ENCODE measurements at places on chromosomes 16 and 17. TPM values are rescaled to one million over a fixed set of nuclear protein-coding genes. Genes with fewer than 3 reads are reported as not detected.
A peak's percentile ranks its signal among the peaks of the same experiment; 100 is the strongest.

GRCh38 chr16:77780378-77780837, 8.0 kb upstream of the VAT1L start:
- no peak overlapping the region for H3K4me3 ChIP-seq
- H3K27ac ChIP-seq = no peak overlapping the region
- DNase-seq = peak; percentile 28
- no peaks in the 10 kb centered on the region for H3K36me3 ChIP-seq

GRCh38 chr16:69481901-69482341, 57.5 kb downstream of the CYB5B start:
- H3K4me3 ChIP-seq = no peak overlapping the region
- peaks cover 16% of the 10 kb centered on the region for H3K4me1 ChIP-seq
- peak; percentile 71 for DNase-seq
- no peaks in the 10 kb centered on the region for H3K27me3 ChIP-seq

TBC1D16 gene
- 22.2 TPM for total RNA-seq

DNA sequence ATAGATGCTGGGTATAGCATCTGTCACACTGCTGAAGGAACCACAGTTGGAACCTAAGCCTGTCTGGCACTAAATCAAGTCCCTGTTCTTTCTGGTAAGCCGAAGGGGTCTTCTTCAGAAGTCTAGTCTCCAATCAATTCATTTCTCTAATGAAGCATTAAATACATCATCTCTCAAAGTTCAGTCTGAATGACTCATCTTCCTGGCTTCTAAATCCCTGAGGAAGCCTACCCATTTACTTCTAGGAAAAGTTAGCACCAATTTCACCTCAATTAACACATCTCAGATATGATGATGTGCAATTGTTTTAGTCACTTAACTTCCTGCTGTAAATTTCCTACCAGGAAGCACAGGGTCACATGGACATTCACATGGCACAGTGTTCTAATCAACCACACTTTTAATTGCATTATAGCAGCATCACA, 49.9 kb downstream of the TEX14 start:
- H3K4me1 ChIP-seq = no peaks in the 10 kb centered on the region
- H3K4me3 ChIP-seq = no peak overlapping the region
- H3K36me3 ChIP-seq = no peaks in the 10 kb centered on the region
- H3K27ac ChIP-seq = no peak overlapping the region
